Stimulated activated CD8-positive, alpha-beta memory T cell treated with anti-CD3 and anti-CD28 coated beads, Interleukin-4, amount 100 ng/mL, for 24 hours (primary cell): ENCODE measurements at places on chromosomes 13 and 19.

- no peak for DNase-seq
These were observed 22.0 kb upstream of the TPT1 start for GRCh38 chr13:45362939-45363338.

DNA sequence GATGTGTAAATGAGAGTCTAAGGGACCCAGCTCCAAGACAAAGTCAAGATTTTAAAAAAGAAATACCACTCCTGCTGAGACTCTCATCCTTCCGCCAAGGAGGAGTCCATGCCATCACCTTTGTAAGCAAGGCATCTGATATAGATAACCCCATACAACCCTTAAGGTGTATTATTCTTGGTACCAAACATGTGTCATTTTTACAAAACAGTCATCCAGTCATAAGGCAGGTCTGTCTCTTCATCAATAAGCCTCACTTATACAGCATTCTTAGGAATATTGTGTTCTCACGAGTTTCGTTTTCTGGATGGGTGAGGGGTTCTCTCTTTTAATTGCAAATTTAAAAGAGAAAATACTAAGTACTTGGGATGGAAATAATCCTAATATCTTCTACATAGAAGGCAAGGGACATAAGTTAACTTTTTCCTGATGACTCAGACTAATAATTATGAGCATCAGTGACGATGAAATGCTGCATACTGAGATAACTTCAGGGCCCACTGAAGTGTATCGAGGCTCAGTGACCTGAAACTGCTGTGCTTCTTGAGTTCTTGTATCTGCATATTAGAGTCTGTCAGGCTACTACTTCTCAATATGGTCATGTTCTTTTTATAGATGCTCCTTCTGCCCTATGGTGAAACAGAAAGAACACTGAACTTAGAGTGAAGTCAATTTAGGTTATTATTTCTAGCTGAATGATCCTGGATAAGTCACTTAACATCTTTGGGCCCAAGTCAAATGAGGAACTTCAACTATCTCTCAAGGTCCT is 166.6 kb downstream of the KLF12 start:
- no peak for DNase-seq

DNA sequence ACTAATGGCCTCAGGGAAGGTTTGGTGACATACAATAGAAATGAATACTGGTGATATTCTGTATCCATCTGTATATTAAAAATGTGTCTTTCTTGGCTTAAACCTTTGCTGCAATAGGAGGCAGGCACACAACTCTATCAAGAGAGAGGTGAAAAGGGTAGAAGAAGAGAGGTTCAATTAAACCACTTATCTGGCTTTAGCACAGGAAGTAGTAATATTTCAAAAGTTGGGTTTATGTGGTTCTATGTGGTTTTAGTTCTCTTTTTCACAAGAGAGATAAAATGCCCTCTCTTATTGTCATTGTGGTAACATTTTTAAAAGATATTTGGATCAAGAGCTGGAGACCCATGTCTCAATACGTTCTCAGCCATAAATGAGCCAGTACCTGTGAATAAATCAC is 146.2 kb upstream of the FNDC3A start:
- DNase-seq = no peak

DNA sequence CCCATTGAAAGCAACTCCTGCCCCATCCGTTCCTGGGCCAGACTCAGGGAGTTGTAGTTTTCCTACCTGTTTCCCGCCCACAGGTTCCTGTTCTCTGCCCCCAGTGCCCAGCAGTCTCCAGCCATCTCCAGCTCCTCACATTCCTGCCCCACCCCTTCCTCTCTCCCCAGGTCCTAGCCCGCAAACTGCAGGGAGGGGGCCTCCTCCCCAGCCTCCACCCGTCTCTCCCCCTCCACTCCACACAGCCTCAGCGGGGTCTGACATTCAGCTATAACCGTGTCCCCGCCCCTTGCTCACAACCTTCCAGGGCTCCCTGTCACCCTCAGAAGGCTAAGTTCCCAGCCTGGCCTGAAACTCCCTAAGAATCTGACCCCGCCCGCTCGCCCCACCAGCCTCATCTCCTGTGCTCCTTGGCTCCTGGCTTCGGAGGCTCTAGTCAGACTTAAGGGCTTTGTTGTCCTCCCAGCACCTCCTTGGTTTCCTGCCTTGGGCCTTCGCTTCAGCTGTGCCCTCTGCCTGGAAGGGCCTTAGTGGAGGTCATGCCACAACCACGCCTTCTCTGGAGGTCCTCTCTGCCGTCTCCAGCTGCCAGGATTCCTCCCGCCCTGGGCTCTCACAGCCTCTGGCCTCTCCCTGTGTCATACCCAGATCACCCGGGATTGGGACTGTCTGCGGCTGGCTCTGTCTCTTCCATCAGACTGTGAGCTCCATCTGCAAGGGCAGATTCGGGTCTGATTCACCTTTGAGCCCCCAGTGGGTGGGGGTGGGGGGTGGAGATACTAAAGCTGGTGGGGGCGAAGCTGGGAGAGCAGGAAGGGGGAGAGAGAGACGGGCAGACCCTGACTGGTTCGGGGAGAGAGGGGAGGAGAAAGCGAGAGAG is 5.1 kb upstream of the SPACA6 start:
- no peak for DNase-seq

GRCh38 chr19:958967-959855 is 24.9 kb upstream of the WDR18 start:
- DNase-seq = peak; percentile 31

DNA sequence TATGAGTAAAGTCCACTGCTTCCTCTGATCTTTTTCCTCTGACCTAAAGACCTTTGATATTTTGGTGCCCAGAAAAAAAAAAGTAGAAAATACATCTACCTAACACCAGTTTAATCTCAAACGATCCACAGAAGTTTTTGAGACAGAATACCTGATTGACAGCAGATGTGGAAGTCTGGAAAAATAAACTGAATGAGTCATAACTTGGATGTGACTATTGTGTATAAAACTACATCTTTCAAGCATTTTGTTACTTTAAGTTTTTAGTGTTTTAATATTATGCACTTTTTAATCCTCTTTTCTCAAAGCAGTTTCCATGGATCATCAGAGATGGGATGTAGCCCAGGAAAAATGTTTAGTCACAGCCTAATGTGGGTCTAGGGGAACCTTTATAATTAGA is 216.1 kb downstream of the SLITRK1 start:
- DNase-seq = no peak

DNA sequence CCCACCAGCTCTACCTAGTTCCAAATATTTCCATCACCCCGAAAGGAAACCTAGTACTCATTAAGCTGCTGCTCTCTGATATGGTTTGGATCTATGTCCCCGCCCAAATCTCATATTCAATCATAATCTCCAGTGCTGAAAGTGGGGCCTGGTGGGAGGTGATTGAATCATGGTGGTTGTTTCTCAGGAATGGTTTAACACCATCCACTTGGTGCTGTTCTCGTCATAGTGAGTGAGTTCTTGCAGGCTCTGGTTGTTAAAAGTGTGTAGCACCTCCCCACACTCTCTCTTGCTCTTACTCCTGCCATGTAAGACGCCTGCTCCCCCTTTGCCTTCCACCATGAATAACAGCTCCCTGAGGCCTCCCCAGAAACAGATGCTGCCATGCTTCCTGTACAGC is 43.4 kb upstream of the MED4 start:
- DNase-seq = no peak

DNA sequence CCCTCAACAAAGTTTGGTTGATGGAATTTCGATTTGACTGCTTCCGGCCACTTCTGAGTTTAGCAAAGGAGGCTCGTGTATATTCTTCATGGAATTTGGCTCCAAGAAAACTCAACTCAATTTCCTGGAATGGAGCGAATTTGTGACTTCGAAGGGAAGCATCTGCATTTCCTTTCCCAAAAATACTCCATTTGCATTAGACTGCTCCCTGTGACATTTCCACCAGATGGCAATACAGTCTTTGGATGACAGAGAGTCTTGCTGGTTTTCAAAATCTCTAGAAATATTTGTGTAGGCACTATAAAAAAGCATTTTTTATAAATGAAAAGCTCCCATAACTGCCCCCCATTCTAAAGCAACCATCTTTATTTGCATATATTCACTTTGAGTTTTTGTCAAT is 4.1 kb downstream of the C1QTNF9 start:
- no peak for DNase-seq
